Colonic mucosa (tissue), 4 donors: ENCODE measurements at places on chromosomes 16 and 17. TPM values are rescaled to one million over a fixed set of nuclear protein-coding genes. Genes with fewer than 3 reads are reported as not detected.

DNA sequence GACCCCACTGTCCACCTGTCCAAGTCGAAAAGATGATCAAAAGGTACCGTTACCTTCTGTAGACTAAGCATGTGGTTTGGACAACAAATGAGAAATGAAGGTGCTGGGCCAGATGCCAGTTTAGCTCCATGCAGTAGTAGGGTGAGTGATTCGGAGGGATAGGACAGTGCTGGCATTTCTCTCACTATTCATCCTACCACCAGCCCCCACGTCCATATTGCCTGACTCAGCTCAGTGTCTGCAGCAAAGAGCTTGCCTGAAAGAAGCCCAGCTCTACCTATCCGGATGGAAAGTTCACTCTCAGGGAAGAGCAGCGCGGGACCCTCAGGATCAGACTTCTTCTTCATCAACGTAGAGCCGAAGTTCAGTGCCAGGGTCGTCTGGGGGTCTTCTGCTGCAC is 145.0 kb downstream of the SLC39A11 start:
- no peak for DNase-seq

GRCh38 chr16:73572135-73572828 is 524.4 kb upstream of the ZFHX3 start:
- DNase-seq: peak; percentile 35

Gene EPX
- total RNA-seq: not detected

Gene TRAF7
- 131 TPM for total RNA-seq

Gene CEP295NL
- total RNA-seq: 0.82 TPM
